ENCODE measurements at places on chromosomes 12 and 14.

- no peak for DNase-seq
These were observed 33.1 kb downstream of the IRF2BPL start for GRCh38 chr14:76995279-76996035.

GRCh38 chr12:5294274-5295070, 137.4 kb upstream of the NTF3 start:
- DNase-seq, result no peak

DNA sequence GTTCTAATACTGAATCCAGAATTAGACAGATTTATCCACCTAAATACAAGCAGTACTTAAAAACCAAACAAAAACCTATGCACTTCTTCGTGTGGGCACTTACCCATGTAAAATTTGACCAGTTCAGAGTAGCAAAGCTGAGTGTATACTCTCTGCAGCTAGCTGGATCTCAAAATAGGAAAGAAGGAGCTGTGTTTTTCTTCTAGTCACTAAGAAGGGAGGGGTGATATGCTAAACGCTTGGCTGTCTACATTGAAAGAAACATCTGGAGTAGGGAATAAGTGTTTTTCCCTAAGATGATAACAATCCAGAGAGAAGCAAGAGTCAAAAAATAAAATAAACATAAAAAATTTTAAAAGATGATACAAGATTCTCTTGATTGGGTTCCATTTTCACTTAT, 20.0 kb downstream of the RBMS2 start:
- DNase-seq, result no peak

- peak; percentile 86 for DNase-seq
These were observed 62.0 kb upstream of the PNMA1 start for GRCh38 chr14:73776194-73776537.

GRCh38 chr12:13769966-13770365, 211.4 kb downstream of the GRIN2B start:
- DNase-seq, result no peak

DNA sequence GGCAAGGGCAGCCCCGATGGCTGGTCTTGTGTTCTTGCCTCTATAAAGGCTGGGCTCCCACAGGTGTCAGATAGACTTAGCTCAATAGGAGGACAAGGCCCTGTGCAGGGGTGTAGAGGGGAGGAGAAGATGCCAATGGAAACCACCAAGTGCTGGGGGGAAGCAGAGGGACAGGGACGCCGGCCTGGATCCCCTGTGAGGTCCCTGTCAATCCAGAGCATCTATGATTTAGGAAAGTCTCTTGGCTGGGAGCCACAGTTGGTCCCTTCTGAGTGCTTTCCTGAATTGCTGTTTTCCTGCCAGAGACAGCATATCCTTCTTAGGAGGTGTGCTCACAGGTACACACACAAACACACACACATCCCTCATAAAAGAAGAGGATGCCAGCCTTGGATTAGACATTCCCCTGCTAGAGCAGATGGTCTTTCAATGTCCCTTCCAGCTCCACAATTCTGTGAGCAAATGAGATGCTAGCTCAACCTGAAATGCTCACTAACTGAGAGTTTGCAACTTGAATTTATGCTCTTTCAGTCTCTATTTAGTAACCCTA, 62.7 kb downstream of the TTC7B start:
- DNase-seq, result no peak

GRCh38 chr14:104689881-104690711, 678 bp downstream of the INF2 start:
- DNase-seq, result no peak

DNA sequence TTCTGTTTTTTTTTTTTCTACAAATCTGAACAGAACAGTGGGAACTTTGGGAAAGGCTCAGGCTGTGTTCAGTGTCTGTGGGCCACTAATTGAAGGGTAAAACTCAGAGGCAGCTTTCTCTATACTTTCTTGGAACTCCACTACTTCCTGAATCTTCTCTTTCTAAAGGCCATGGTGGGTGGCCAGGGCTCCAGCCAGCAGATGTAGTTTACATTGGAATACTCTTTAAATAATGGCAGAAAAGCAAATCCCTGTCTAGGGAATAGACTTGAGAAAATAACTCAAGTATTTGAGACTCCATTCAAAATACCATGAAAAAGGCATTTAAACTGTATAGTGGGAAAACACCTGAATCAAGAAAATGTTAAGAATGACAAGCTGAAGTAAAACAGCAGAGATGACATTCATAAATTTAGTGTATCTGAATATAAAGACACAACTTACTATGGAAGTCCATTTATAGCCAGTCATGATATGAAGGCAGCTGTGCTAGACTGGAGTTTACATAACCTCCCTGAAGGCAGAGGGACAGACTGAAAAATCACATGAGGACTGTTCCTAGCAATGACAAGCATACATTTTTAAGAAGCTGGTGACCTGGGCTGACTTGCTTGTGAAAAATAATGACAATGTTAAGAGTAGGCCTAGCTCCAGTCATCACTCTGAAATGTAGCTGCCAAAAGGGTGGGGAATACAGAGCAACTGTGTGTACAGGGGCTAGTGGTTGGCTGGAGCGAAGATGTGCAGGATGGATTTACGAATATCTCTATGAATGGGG, 168.6 kb downstream of the STXBP6 start:
- no peak for DNase-seq

DNA sequence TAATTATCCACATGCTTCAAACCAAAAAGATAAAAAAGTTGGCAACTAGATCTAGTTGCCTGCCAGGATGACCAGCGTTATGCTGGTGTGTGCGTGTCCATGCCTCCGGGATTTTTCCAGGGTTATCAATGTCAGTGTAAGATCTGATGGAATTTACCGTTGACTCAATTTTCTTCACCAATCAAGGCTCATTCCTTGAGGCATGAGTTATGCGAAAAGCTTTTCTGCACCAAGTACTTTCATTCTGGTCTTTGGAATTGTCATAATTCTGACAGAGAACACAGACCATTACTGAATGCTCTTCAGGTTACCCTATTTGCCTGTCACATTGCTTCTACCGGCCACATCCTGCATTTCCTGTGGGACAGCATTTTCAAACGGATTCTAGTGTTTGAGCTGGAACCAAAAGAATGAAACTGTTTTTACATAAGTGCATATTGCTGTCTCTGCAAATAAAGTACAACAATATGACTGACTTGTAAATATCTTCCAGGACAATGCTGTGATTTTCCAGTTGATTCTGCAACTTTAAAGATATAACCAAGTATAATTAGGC, 91.8 kb downstream of the DUSP16 start:
- no peak for DNase-seq

- DNase-seq, result no peak
These were observed 38.1 kb downstream of the GOLGA5 start for GRCh38 chr14:92832137-92832700.

GRCh38 chr12:94435511-94435927, 24.1 kb downstream of the CEP83 start:
- DNase-seq, result no peak

DNA sequence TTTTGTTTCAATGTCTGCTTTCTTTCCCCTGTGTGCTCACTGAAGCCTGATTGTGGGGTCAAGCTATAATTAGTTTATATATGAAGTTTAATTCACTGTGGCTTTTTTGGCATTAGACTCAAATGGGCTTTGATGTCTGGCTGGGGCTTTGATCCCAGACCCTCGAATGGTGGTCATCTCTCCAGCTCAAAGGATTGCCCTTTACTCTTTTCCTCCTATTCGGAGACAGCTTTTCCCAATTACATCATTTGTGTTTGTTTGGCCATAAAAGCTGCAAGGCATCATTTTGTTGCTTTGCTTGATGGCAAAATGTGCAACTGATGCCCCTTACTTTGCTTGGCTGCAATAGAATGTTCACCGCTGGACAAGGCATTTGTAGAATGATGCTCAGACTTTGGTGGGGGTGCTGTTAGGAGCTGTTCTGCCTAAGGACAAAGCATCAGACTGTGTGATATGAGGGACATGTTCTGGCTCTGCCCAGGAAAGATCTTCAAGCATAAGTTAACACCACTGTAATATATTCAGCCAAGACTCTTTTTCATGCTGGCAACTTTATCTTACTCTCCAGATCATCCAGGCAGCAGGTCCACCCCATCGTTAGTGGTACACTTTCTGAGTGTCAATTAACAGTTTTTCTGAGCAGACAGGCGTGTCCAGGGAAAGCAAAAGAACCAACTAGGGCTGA, 3.2 kb upstream of the DACT1 start:
- no peak for DNase-seq

- DNase-seq, result no peak
These were observed 837 bp upstream of the STX2 start for GRCh38 chr12:130839770-130840404.

DNA sequence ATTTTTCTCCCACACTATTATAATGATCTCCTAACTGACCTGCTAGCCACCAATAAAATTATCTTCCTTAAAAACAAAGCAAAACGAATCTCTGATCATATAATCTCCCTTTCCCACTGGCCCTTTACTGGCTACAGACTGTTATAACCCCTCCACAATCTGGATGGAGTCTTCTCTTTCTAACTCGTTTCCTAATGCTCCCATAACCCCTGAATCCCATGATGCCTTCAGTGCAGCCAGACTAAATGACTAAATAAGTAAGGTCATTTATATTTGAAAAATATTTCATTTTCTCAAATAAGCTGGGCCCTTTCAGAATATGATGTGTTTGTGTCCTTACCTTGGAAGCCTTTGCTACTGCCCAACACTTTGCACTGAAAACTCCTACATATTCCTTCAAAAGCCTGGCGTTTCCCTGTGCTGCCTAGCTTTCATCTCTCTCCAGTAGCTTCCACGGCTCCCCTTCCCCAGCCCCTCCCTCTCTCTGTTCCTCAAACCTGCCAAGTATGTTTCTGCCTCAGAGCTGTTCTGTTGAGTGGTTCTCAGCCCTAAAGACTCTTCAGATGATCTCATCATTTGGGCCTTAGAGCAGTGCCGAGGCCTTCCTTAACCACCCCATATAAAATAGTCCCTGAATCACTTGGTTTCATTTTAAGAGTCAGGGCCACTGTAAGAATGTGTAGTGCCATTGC, 91.7 kb downstream of the MYRFL start:
- DNase-seq, result no peak

DNA sequence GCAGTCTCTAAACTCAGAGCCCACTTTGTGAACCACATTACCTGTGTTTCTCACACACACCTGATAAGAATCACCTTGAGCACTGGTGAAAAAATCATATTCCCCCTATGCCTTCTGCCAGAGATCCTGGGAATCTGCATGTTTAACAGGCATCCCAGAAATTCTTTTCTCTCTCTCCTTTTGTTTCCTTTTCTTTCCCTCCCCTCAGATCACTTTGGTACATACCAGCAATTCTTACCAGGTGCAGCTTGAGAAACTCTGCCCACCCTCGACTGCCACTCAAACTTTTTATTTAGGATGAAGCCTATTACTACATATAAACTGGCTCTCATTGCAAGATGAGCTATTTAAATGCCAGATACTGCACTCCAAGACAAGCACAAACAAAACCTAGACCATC, 36.0 kb downstream of the HECTD4 start:
- DNase-seq, result no peak

DNA sequence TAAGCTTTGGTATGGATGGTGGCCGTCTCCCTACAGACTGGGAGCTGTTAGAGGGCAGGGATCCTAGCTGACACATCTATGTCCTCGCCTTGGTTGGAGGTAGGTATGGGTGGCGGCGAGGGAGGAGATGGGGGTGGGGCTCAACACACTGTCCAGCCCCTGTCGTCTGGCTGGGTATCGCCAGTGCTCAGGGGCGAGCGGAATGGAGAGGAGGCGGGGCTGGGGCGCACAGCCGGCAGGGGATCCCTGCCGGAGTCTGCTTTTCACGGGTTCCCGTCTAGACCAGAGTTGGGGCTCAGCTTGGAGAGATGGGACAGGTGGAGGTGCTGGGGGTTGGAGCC, 16.1 kb downstream of the TAMALIN start:
- DNase-seq, result no peak

DNA sequence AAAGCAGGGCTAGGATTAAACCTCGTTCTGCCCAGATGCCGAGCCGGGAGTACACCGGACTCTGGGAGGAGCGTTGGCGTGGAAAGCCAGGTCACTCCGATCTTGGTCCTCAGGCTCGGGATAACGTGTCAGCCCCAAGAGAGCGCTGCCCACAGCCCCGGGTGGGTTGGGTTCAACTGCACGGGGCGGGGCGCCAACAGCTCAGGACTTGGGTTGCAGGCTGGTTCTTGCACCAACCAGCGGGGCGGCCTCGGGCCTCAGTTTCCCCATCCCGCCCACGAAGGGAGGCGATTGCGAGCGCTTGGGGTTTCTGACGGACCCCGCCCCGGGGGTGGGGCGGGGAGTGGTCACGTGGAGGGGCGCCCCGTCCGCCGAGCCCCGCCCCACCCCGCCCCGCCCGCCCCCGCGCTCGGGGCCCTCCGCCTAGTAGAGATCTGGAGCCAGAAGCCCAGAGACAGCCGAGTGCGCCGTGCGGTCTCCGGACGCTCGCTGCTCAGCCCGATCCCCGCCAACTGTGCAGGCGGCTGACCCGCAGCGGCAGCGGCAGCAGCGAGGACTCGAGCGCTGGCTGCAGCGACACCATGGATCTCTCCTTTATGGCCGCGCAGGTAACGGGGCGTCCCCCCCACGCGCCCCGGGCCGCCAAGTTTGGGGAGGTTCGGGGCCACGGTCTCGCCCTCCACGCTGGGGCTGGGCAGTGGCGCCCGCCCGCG, at the start of gene C14orf132:
Gene C14orf132, plus strand, starts transcription at position 443 of the 713 bp plus-strand sequence. Its CDS starts 139 bp downstream, at position 582.
- peak; percentile 57 for DNase-seq

DNA sequence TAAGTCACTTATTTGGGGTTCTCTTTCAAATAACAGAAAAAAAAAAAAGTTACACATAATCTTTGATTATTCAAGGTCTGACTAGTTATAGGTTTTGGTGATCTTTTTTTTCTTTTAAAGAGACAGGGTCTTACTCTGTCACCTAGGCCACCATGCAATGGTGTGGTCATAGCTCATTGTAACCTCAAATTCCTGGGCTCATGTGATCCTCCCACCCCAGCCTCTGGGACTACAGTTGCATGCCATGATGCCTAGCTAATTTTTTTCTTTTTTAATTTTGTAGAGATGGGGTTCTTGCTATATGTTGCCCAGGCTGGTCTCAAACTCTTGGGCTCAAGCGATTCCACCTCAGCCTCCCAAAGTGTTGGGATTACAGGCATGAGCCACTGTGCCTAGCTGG, 56.5 kb upstream of the CFL2 start:
- no peak for DNase-seq
